ENCODE measurements at places on chromosomes 13 and 19.
A peak's percentile ranks its signal among the peaks of the same experiment; 100 is the strongest.

- DNase-seq: peak; percentile 81
These were observed 1.4 kb downstream of the FZR1 start for GRCh38 chr19:3507371-3508120.

DNA sequence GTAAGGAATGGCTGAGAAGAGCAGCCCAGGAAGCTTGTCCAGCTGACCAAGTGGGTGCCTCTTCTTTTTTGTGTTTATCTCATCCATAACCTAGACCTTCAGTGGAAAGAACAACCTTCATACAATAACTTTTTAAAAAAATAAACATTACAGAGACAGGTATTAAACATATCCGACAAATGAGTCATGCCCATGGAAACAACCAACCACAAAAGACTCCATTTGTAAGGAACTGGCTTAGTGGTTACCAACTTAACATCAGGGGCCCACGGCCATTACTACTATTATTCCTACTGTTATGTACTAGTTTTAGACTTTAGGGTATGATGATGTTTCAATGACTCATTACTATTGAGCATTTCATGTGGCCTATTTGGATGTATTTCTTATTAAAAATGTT is 191.7 kb upstream of the SERP2 start:
- no peak for DNase-seq

GRCh38 chr13:114309806-114310410 is 4.4 kb upstream of the CHAMP1 start:
- no peak for DNase-seq

GRCh38 chr19:13195678-13196077 is 45.5 kb downstream of the IER2 start:
- DNase-seq: no peak

GRCh38 chr13:76148926-76149325 is 512.8 kb downstream of the LMO7 start:
- no peak for DNase-seq

GRCh38 chr13:98697791-98698190 is 54.7 kb downstream of the SLC15A1 start:
- no peak for DNase-seq

GRCh38 chr13:86731987-86732386 is 932.8 kb upstream of the SLITRK6 start:
- no peak for DNase-seq

- DNase-seq: peak; percentile 57
These were observed 15.0 kb upstream of the EMC10 start for GRCh38 chr19:50461066-50461875.

GRCh38 chr19:48659768-48660167 is 13.0 kb downstream of the NTN5 start:
- DNase-seq: no peak

GRCh38 chr19:41997121-41997850 is 3.3 kb upstream of the ATP1A3 start:
- peak; percentile 54 for DNase-seq

- no peak for DNase-seq
These were observed 14.3 kb upstream of the SHD start for GRCh38 chr19:4264812-4265211.

GRCh38 chr19:15101479-15102082 is 5.6 kb upstream of the SYDE1 start:
- DNase-seq: no peak

GRCh38 chr19:45528744-45529419 is 21.6 kb downstream of the VASP start:
- DNase-seq: peak; percentile 60

- DNase-seq: no peak
These were observed 45.7 kb upstream of the C1QTNF9 start for GRCh38 chr13:24263632-24264031.

- no peak for DNase-seq
These were observed 76.0 kb downstream of the RASA3 start for GRCh38 chr13:114056205-114057013.

GRCh38 chr19:45473682-45474605 is 6.1 kb downstream of the FOSB start:
- no peak for DNase-seq

DNA sequence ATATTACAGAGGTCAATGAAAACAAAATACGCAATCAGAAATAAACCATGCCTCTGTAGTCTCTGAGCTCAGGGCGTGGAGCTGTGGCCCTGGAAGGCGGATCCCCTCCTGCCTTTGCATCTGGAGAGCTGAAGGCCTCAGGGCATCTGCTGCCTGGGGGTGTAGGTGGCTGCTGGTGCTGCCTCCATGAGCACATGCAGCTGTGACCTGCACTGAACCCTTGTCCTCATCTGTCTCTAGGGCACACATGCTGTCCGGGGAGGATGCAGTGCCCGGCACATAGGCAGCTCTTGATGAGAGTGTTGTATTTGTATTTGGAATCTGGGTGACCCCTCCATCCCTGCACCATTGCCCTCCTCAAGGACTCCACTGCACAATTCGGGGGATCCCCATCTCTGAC is 185.7 kb downstream of the TEX29 start:
- DNase-seq: no peak

DNA sequence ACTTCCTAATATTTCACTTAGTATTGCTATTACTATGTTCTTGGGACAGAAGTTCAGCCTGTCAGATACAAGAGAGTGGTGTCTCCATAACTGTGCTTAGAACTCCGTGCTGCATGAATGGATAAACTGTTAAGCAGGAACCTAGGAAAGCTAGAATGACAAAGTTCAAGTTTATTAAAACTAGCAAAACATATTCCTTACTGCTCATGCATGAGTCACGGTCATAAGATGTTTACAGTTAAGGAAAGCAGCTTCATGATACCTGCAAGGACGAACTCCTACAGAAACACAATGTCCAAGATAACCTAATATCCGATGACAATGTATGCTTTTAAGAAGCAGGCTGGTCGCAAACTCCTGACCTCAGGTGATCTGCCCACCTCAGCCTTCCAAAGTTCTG is 6.0 kb upstream of the ZNF765 start:
- DNase-seq: no peak

- DNase-seq: no peak
These were observed 53.0 kb downstream of the SACS start for GRCh38 chr13:23380534-23380933.

DNA sequence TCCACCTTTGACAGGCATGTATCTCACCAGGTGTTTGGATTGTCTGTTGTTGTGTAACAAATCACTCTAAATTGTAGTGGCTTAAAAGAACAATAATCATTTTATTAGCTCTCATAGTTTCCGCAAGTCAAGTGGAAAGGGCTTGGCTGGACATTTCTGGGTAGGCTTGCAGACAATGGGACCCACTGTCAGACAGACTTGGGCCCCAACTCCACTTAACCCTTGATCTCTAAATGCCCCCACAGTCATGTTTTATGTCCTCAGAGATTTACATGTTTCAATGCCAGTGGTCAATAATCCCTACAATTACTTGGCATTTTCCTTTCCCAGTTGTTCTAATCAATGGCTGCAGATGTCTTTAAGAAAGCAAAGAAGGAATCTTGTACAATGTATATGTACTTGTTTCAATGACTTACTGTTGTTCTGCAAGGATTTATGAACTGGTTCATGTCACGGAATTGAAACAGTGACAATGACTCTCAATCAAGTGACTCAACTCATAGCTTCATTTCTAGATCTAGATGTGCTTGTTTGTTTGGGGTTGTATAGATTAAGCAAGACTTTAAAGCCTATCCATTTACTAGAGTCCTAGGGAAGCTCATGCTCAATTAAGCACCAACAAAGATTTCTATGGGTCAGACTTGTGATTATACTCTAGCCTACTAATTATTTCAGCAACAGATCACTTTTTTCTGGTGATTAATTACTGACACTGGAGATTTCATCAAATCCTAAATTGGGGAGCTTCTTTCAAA is 510.1 kb upstream of the NBEA start:
- no peak for DNase-seq

DNA sequence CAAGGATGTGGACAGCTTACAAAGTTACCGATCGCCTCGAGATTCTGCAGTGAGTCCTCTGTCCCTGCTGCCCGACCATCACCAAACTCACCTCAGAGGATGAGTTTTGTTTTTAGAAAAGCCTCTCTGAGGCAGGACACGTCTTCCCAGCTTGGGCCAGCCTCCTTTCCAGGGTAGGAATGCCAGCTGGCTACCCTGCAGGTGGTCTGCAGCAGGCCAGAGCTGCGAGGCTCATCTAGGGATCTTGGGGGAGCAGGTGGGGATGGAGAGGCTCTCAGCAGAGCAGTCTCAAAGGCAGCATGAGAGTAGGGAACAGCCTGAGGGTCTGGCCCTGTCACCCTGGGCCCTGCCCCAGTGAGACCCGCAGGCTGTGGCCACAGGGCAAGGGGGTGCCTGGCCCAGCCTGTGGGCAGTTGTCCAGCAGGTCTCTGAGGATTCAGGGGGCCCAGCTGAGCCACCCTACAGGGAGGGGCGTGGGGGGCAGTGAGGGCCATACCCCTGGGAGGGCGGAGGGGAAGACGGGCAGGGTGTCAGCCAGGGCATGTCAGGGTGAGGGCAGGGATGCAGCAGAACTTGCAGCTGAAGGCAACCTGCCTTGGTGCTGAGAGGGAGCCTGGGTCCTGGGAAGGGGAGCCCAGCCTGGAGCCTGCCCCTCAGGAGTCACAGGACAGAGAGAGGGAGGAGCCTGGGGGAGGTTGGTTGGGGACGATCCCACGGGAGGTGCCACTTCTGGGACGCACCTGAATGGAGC is 57.3 kb upstream of the TPM4 start:
- DNase-seq: no peak
